ENCODE measurements at places on chromosomes 2 and 18.
A peak's percentile ranks its signal among the peaks of the same experiment; 100 is the strongest.

DNA sequence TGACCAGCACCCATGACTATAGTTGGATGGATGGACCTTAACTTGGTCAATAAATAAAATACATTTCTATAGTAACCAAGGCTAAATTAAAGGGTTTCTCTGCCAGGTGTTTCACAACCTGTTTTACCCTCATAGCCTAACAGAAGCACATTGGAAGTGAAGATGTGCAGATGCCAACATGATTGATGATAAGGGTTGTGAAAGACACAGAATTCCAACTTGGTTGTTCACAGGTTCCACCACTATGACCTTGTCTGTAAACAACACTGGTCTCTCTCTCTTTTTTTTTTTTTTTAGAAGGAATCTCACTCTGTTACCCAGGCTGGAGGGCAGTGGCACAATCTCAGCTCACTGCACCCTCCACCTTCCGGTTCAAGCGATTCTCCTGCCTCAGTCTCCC lies 37.5 kb upstream of the PTH2R start:
- no peak for DNase-seq

DNA sequence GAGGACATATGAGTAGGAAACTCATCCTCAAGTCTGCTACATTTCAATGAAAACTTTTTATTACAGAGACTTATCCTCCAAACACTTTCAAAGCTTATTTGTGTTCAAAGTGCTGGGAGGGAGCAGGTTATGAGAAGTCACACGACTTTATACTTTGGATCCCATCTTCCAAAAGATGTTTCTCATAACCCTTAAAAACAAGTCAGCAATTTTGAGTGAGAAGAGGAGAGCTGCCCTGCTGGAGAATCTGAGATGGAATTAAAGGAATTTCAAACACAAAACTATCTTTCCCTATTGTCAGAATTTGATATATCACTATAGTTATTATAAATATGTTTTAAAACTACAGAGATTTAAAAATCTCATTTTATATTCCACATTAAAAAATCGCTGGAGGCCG lies 45.8 kb downstream of the ROCK2 start:
- no peak for DNase-seq

DNA sequence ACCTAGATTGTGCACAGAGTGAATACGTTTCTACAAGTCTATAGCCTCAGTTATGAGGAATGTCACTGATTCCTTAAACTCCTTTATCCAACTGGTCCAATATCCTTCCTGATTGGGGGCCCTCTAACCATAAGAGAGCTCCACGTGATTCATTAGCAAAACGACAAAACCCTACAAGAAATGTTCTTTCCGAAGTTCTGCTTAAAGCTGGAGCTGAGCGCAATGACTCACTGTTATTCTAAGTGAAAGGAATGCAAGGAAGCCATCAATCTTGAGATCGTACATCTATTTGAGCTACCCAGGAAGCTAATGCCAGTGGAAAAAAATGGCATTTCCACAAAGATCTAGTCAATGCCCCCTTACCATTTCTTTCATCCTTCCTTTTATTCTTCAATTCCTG lies 354.9 kb upstream of the CDH20 start:
- no peak for DNase-seq

GRCh38 chr2:148533685-148534084 lies 110.9 kb upstream of the EPC2 start:
- no peak for DNase-seq

- DNase-seq, result no peak
These were observed 217.7 kb downstream of the EIPR1 start for GRCh38 chr2:3159782-3160545.

DNA sequence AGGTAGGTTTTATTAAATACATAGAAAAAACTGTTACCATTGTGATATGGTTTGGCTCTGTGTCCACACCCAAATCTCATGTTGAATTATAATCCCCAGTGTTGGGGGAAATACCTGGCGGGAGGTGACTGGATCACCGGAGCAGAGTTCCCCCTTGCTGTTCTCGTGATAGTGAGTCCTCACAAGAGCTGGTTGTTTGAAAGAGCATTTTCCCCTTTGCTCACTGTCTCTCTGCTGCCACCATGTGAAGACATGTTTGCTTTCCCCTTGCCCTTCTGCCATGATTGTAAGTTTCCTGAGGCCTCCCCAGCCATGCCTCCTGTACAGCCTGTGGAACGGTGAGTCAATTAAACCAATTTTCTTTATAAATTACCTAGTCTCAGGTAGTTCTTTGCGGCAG lies 352.7 kb upstream of the SLC39A10 start:
- no peak for DNase-seq

DNA sequence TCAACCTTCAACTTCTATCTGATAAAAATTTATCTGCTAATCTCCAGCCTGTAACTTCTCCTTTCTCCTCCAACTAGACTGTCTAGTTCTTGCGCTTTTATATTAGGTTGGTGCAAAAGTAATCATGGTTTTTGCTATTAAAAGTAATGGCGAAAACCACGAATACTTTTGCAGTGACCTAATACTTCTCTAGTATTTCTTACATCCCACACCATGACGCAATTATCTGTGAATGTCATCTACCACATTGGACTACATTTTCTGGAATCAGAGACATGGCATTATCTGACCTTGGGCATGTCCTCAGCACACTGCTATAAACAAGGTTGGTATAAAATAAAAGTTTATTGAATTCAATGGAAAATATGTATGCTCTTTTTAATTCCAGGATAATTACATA lies 370.2 kb upstream of the LYPD1 start:
- DNase-seq, result no peak

DNA sequence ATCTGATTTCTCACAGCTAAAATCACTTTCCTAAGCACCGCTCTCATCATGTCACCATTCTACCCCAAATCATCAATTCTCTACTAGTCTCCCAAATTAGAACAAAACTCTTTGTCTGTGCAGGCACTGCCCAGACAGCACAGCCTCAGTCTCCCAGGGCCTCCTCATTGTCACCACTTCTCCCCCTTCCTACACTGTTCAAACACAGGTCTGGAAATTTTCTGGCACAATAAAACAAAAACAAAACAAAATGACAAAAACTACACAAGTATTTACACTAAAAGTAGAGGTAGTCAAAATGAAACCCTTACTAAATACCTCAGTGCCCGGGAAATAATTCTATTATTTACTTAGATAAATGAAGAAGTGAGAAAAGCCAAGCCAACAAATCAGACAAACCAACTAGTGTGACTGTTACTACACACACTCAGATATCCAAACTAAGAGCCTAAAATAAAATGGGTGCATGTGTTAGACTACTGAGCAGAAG lies 156.2 kb upstream of the DNMT3A start:
- DNase-seq, result no peak

GRCh38 chr18:34321066-34321465 lies 96.4 kb upstream of the NOL4 start:
- DNase-seq, result no peak

GRCh38 chr2:213934560-213934959 lies 476.3 kb upstream of the VWC2L start:
- peak; percentile 29 for DNase-seq

DNA sequence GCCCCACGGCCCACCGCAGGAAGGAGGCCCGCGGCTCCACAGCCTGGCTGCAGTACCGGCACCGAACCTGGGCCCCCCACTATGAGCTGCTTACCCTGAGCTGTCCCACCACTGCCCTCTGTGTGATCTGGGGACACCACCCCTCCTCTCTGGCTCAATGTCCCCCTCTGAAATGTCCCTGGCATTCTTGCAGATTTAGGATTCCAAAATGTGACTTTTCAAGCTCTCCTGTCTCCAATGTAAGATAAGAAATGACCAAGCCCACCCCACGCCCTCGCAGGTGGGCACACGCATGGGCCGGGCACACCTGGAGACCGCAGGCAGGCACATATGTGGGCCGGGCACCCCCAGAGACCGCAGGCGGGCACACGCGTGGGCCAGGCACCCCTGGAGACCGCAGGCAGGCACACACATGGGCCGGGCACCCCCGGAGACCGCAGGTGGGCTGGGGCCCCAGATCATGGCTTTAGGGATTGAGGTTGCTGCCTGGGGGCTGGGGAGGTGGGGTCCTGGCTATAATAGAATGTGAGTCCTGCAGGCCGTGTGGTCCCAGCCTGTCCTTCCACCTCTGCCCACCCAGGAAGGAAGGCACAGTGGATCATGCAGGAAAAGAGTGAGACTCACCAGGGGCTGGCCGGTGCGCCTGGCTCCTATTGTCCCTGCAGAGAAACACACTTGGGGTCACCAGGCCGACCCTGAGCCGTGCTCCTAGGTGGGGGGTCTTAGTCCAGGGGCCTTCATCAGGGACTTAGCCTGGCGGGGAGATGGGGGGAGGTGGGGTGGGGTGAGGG lies 7.2 kb downstream of the PDCD1 start:
- no peak for DNase-seq

DNA sequence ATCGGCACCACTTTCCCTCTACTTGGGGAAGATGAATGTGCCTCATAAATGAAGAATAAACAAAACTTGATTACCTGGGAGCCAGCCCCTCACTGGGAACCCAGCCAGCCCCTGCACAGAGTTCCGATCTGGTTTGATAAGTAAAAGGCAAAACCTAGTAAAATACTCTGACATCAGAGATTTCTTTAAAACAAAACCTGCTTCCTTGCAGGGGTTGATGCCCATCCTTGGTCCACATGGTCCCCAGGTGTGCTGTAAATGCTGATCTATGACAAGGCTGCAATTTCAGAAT lies 218.8 kb upstream of the APCDD1 start:
- DNase-seq, result no peak

- peak; percentile 19 for DNase-seq
These were observed 945.0 kb upstream of the CRIM1 start for GRCh38 chr2:35410431-35411061.

- no peak for DNase-seq
These were observed 261.4 kb downstream of the DYSF start for GRCh38 chr2:71714601-71715240.

GRCh38 chr2:71943238-71944182 lies 204.2 kb downstream of the CYP26B1 start:
- no peak for DNase-seq

GRCh38 chr2:233061591-233062450 lies 1.7 kb downstream of the INPP5D start:
- no peak for DNase-seq

Data from inflammatory macrophage treated with lipopolysaccharide for 1 hour (primary cell).